Activated CD8-positive, alpha-beta memory T cell treated with anti-CD3 and anti-CD28 coated beads for 24 hours (primary cell): ENCODE measurements at places on chromosomes 3 and 15.

DNA sequence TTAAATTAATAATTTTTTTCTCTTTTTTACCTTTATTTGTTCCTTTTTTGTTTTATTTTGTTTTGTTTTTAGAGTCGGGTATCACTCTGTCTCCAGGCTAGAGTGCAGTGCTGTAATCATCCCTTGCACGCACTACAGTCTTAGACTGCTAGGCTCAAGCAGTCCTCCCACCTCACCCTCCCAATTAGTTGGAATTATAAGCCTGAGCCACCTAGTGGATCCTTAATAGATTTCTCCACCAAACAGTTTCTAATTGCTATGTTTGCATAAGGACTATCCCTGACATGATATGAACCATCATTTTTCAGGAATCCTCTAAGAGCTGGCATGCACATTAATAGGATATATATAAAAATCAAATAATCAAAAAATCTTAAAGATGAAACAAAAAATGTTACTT lies 993.2 kb downstream of the OTOL1 start:
- no peak for DNase-seq

DNA sequence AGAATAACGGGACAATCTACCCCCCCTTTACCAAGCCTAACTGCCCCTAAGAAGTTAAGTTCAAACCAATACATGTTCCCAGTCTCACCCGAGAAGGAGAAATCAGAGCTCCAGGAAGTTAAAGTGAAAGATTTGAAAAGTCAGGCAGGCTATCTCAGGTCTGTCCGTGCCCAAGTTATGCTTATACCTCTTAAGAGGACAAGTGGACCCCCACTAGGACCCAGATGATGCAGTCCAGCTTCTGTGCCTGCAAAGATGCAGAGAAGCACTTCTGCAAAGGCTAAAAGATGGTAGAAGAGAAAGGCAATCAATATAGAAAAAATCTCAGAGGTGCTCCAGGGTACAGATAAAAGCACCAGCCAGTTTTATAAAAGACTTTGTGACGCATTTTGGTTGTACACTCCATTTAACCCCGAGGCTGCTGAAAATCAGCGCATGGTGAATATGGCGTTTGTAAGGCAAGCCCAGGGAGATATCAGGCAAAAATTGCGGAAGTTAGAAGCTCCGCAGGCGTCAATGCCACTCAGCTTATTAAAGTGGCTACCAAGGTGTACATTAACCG lies 9.8 kb upstream of the SLC9C1 start:
- DNase-seq = no peak

DNA sequence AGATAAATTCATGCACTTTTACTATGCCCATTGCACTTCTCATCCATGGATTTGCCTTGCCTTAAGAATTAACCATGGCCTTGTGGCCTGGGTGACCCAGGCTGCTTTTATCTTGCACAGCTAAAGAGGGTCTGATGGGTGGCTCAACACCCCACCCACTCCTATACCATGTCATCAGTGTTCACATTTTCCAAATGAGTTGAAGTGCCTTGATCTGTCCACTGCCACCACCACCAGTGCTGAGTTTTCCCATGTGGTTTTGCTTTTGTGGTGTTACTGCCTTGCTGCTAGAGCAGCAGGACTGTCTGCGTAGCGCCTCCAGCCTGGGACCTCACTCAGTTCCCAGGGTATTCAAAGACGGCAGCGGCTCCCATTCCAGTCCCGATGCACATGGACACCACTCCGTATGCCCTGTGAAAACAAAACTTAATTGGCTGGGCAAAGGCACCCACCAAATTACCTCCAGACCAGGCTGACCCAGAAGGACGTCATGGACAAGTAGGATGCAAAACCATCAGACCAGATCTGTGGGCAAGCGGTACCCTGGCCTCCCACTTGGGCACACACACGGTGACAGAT lies 14.1 kb downstream of the ACAA1 start:
- DNase-seq = peak; percentile 51

GRCh38 chr3:359672-360071 lies 163.1 kb downstream of the CHL1 start:
- DNase-seq = no peak

DNA sequence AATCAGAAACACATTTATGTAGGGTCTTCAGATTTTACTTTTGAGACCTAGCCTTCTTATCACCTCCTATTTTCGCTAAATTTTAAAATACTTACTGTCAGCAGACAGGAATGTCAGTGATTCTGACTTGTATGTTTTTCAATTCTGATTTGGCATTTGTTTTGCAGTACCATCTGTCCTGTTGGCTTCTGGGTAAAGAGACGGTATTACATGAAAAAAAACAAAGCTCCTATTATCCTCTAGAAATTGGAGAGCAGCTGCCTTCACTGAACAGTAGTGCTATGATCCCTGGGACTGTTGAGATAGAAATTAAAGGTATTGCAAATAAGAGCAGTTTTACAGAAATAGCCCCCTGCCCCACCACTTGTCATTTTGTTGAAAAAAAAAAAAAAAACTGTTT lies 8.4 kb downstream of the ARMC8 start:
- DNase-seq = no peak

- no peak for DNase-seq
These were observed 12.3 kb upstream of the COL6A6 start for GRCh38 chr3:130504701-130505100.

DNA sequence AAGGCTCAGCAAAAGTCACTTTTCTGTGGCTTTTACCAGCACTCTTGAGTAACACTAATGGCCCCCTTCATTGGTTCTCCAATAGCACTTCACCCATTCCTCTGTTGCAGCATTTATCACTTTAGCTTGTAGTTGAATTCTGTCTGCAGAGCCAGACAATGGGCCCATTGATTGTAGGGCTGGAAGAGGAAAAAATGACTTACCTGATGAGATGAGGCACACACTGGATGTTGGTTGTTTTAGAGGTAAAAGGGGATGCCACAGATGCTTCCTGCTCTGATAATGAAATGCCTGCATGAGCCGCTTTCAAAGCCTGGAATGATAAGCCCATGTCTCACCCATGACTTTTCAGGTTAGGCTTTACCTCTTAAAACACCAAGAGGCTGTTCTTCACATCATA lies 64.3 kb downstream of the PLAAT1 start:
- DNase-seq = no peak

- peak; percentile 55 for DNase-seq
These were observed 246.3 kb downstream of the GOLGA6L6 start for GRCh38 chr15:20295238-20295811.

DNA sequence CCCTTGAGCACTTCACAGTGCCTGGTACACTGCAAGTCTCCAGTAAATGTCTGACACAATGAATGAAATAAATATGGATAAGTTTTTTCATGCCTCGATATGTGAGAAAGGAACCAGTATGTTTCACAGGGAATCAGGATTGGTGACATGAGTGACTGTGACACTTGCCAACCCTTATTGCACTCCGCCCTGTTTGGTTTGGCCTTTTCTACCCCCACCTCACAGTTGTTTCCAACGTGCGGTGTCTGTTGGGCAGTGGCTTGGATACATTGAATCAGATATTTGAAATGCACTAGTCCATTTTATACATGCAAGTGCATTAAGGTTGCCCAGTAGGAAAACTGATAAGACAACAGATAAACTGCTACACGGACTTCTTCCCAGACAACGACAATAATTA lies 2.0 kb downstream of the NPHP3 start:
- no peak for DNase-seq

DNA sequence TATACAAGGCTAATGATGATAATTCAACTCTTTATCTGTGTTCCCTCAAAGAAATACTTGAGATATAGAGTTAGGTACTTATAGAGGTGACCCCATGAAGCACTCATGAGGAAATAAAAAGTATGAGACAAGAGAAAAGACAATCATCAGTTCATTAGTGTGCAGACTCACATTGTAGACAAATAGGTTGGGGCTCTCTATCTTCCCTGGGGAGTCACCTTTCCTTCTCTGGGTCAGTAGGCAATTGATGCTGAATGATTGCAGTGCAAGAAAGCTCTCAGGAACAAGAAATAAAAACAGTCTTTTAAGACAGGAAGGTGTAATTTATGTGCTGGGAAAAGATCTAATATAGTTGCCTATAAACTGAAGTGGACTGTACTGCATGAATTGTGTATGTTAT lies 1357.6 kb upstream of the EPHA6 start:
- DNase-seq = no peak

GRCh38 chr3:120928991-120929390 lies 21.0 kb downstream of the STXBP5L start:
- DNase-seq = no peak

DNA sequence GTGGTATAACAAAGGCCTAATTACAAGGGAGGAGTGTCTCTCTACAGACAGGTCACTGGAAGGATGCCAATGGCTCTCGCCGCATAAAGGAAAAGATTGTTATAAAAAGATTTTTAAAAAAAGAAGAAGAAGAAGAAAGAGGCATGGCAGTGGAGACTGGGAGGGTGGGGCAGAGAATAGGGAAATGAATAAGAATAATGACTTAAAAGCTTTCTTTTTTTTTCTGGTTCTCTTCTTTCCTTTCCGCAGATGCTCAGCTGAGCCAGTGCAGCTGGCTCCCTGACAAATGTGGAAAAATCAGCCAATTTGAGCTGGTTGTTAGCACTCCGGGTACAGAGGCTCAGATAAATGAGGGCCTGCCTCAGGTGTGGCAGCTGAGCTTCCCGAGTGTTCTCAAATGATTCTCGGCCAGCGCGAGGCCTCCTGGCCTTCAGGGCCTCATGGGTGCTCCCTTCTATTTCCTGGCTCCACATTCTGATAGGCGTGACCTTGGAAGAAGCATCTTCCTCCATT lies 234.1 kb downstream of the RORA start:
- no peak for DNase-seq

DNA sequence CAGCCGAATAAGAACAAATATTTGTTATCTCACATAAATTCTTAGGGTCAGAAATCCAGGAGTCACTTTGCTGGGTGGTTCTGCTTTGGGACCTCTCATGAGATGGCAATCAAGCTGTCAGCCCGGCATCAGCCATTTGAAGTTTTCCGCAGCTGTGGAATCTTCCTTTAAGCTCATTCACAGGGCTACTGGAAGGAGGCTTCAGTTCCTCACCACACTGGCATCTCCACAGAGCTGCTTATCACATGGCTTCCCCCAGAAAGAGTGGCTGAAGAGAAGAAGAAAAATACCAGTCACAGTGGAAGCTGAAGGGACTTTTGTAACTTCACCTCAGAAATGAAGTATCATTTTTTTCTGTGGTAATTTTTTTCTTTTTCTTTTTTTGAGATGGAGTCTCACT lies 267.7 kb downstream of the CHL1 start:
- no peak for DNase-seq

DNA sequence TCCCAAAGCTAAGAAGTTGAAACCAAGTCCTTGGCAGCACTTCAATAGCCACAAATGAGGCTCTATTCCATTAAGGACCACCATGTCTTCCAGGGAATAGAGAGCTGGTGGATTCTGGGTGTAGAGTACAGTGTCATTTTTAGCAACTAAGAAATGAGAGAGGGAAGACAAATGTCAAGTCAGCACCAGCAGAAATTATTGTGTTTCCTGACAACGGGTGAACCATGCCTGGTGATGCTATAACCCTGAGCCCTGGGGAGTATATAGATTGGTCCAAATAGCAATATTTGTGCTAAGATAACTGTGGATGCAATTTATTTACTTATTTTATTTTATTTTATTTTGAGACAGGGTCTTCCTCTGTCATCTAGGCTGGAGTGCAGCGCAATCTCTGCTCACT lies 305.6 kb upstream of the WNT5A start:
- no peak for DNase-seq

GRCh38 chr3:177833332-177833731 lies 636.0 kb upstream of the TBL1XR1 start:
- no peak for DNase-seq

- DNase-seq = no peak
These were observed 38.0 kb upstream of the COPB2 start for GRCh38 chr3:139427283-139428060.

DNA sequence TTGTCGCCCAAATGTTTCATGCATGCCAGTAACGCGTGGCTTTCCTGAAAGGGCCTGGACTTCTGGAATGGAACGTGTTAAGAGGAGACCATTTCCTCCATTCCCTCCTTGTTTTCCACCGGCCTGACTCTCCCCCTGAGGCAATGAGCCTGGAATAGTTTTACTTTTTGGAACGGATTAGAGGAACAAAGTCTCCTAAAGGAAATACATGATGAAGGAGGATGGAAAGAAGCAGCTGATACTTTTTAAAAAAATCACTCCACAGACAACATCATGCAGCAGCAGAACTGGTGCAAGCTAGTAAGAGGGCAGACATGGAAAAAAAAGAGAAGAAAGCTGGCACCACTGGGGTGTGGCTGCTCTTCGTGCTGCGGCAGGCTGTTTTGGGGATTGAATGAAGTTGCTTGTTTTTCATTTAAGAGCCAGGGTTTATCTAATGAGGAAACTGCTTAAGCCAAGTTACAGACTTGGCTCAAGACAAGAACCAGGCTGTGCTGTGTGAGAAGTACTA lies 3.6 kb upstream of the KBTBD12 start:
- DNase-seq = no peak

DNA sequence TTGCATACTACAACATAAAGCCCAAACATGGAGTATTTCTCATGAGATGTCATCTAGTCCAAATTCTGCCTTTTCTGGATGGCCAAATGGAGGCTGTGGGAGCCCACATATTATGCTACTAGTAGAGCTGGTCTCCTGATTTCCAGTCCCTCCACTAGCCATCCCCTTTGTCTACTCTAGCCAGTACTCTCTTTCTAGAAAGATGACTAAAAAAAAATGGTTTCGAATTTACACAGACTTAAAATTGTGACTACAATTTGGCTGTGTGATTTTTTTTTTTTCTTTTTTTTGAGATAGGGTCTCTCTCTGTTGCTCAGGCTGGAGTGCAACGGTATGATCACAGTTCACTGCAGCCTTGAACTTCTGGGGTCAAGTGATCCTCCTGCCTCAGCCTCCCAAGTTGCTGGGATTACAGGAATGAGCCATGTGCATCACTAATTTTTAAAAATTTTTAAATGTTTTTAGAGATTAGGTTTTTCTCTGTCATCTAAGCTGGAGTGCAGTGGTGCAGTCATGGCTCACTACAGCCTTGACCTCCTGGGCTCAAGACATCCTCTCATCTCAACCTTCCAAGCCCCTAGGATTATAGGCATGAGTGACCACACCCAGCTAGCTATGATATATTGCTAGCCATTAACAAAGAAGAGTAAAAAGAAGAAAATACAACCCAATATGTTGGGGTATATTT lies 273.9 kb downstream of the ADAMTSL3 start:
- no peak for DNase-seq

DNA sequence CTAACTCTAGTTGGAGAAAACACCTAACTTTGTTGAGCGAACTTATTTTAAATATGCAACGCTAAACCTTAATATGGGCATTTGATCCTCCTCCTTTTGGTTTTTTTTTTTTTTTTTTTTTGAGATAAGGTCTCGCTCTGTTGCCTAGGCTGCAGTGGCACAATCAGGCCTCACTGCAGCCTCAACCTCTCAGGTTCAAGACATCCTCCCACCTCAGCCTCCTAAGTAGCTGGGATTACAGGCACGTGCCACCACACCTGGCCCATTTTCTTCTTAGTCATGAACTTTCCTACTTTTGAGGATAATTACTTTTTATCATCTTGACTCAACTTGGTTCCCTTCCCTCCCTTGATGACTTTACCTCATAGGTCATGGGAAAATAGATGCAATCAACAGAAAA lies 3.9 kb downstream of the NUSAP1 start:
- no peak for DNase-seq
